ENCODE measurements at places on chromosomes 16 and 17.

DNA sequence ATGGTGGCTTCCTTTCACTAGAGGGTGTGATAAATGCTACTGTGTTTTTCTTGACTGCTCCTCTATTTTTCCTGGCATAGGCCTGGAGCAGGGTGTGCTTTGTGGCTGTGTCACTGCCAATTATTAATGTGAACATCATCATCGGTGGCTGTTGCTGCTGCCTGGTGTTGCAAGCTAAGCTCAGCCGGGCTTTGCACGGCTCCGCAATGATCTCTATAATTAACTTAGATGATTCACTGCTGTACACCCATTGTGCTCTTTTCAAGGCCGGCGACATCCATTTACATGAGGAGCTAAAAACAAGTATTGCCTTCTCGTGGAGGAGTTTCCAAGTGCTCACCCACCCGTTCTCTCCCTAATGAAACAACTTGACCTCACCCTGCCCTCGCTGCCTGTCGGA lies 160.1 kb upstream of the IRX3 start:
- no peak for ATAC-seq

GRCh38 chr16:35745821-35746248 lies 2286.4 kb downstream of the TP53TG3F start:
- no peak for ATAC-seq

DNA sequence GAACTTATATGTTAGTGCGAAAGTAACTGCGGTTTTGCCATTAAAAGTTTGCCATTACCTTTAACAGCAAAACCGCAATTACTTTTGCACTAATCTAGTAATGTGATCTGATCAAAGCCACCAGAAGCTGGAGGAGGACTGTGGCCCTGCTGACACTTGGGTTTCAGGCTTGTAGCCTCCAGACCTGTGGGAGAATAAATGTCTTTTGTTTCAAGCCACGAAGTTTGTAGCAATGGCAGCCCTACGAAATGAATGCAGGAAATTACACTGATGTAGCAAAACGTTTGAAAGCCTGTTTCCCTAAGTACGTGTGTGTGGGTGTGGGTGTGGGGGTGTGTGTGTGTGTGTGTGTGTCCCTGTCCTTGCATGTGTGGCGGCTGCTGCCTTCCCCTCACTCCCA lies 66.6 kb downstream of the WSB1 start:
- ATAC-seq, result no peak

GRCh38 chr17:68865584-68865983 lies 89.6 kb downstream of the ABCA8 start:
- no peak for ATAC-seq

- ATAC-seq, result no peak
These were observed 1.4 kb upstream of the VAMP2 start for GRCh38 chr17:8163978-8164814.

DNA sequence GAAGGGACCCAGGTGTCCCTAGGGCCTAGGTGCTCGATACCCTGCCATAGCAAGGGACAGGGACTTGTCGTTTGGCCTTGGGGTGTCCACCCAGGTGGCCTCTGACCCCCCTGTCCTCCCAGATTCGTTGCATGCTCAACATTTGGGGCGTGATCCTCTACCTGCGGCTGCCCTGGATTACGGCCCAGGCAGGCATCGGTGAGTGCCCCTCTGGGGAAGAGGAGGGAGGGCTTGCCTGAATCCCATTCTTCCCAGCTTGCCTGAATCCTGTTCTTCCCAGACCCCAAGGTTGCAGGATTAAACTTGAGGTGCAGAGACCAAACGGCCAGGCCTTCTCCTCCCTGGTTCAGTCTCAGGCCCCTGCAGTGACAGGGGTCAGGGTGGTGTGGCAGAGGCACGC lies 3.2 kb downstream of the SLC12A3 start:
- ATAC-seq, result no peak
